ENCODE measurements at places on chromosomes 6 and 20.

GRCh38 chr6:152150196-152150595 is 342.7 kb downstream of the ESR1 start:
- DNase-seq: no peak

GRCh38 chr20:6241591-6241990 is 118.8 kb upstream of the FERMT1 start:
- DNase-seq: no peak

DNA sequence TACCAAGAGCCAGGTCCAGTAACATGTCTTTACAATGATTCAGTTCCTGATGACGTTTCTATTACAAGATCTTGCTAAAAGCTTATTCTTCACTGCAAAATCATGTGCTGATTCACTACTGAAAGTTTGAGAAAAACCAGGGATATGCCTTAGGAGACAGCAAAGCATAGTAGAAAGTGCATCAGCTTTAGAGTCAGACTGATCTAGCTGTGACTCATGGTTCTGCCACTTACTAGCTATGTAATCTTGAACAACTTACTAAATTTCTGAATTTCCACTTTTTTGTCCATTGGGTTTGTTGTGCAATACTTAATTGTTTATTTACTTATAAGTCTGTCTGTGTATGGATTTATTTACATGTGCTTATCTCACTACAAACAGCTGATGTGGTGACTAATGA is 198.5 kb upstream of the RSPO3 start:
- DNase-seq: no peak

GRCh38 chr20:62901891-62902290 is 24.4 kb downstream of the DIDO1 start:
- DNase-seq: peak; percentile 69

- DNase-seq: no peak
Observed at GRCh38 chr6:167207527-167207926, 49.7 kb upstream of the GPR31 start.

DNA sequence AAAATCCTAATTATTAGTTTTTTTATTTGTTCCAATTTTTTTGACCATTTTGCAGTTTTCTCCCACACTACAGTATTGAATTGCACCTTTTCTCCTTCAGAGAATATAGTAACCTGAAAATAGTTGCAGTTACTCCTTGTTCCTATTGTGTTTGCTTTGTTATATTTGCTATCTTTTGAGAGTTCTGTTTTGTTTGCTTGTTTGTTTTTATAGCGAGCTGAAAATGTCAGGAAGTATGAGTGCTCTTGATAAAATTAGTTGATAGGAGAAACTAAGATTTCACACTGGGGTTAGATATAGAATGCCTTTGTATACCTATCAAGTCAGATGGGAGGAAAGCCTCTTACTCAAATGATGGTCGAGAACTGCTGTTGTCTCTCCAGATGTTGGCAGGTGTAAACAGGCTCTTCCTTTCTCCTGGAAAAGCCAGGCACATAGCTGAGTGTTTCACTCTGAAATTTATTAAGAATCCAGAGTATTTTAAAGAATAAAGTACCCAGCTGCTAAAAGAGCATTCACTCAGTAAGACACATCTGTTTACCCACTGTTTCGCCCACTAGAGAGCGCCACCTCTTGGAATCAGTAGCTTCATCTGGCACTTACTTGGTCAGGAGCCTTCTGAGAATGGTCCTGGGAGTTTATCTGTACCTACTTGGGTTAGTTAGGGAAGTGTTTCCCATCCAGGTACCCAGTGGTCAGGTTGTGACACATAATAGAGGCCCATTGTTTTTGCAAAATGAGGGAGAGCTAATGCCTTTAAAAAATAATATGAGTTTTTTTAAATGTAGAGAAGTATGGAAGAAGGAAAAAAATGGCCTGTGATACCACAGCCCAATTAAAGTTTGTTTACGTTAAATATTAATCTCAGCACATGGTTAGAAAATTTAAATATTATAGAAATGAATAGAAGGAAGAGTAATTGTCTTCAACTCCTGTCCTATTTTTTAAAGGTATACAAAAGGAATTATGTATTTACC is 11.2 kb downstream of the NT5DC1 start:
- DNase-seq: no peak

GRCh38 chr6:168294901-168295300 is 24.7 kb downstream of the DACT2 start:
- DNase-seq: no peak

- DNase-seq: no peak
Observed at GRCh38 chr20:42276718-42277602, 658.8 kb upstream of the CHD6 start.

DNA sequence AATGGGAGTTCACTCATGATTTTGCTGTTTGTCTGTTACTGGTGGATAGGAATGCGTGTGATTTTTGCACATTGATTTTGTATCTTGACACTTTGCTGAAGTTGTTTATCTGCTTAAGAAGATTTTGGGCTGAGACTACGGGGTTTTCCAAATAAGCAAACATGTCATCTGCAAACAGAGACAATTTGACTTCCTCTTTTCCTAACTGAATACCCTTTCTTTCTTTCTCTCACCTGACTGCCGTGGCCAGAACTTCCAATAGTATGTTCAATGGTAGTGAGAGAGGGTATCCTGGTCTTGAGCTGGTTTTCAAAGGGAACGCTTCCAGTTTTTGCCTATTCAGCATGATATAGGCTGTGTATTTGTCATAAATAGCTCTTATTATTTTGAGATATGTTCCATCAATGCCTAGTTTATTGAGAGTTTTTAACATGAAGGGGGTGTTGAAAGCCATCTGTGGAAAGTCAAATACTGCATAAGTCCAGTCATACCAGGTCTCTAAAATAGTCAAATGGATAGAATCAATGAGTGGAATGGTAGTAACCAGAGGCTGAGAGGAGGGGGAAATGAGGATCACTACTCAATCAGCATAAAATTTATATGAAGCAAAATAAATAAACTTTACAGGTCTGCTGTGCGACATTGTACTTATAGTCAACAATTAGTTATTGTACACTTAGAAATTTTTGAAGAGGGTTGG is 610.4 kb upstream of the ADGRB3 start:
- no peak for DNase-seq

- DNase-seq: no peak
Observed at GRCh38 chr6:92404281-92404680, 1015.1 kb downstream of the EPHA7 start.

DNA sequence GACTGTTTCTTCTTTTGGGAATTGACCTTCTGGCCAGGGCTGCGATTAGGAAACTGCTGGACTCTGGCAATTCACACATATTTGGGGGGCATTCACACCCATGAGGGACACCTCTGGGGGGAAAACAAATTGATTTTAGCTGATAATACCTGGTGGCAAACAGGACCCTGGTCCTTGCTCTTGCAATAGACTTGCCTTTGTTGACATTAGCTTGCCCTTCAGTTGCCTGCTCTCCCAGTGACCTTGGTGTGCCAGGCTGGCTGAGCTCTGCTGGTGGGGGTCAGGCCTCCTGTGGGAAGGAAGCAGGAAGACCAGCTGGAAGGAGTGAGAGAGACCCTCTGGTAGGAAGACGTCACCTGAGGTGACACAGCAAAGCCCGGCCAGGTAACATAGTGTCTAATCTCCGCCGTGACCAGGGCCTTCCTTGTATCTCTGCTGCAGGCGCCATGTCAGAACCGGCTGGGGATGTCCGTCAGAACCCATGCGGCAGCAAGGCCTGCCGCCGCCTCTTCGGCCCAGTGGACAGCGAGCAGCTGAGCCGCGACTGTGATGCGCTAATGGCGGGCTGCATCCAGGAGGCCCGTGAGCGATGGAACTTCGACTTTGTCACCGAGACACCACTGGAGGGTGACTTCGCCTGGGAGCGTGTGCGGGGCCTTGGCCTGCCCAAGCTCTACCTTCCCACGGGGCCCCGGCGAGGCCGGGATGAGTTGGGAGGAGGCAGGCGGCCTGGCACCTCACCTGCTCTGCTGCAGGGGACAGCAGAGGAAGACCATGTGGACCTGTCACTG is 5.3 kb downstream of the CDKN1A start:
- no peak for DNase-seq

DNA sequence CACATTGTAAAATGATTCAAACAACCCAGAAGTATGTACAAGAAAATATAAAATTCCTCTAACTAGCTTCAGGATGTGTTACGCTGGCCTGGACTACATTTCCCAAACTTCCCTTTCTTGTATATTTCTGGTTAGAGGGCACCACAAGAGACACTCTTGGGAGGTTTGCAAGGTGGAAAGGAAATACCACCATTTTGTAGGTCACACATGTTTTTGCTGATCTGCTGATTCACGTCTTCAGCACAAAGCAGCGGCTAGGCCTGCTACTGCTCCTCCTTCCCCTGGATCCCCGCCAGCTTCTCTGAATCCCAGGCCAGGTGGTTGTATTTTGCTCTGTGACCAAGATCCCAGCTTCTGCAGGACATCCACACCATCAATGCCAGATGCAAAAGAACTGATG is 104.2 kb downstream of the AGPAT4 start:
- no peak for DNase-seq

DNA sequence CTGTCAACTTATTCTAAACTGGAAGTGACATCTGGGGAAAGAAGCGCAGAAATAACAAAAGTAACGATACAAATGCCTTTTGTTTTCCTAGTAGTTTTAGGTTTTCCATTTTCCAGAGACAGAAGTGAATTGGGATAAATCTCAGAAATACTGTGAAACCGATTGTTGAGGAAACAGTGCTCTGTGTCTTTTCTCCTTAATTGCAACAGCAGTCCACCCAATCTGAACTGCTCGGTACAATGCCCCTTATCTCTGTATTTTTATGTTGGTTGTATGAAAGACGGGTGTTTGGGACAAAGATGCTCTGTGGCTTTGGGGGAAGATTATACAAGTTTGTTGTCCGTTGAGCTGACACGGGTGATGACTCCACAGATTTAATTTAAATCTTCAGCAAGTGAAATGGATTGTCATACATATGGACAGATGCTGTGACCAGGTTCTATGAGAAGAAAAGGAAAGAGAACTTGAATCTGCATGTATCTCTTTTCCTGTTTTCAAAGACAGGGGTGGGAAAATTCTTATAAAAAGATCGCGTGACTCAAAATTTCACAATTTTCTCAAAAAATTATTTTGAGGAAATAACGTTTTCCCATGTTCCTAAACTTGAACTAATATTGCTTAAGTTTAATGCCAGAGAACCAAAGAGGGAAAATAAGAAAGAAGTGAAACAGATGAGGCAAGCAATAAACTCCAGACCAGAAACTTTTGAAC is 41.2 kb downstream of the SASH1 start:
- no peak for DNase-seq

- DNase-seq: no peak
Observed at GRCh38 chr6:20458027-20458894, 56.6 kb downstream of the E2F3 start.

DNA sequence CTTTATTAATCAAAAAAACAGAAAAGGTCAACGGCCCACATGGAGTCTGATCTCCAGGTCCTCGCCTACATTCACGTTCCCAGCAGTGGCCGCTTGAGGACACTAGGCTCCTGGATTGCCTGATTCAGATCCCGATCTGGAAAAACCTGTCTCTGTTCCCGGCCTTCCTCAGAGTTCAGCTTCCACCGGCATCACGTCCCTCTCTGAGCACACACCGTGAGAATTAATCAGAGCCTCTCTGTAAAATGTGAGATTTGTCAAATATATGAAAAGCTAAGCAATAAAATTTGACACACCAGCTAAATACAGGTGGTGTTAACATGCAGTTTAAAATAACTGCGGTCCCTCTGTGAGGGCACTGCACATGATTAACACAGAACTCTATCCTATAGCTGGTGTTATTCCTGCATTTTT is 122.8 kb upstream of the COL21A1 start:
- DNase-seq: peak; percentile 80

DNA sequence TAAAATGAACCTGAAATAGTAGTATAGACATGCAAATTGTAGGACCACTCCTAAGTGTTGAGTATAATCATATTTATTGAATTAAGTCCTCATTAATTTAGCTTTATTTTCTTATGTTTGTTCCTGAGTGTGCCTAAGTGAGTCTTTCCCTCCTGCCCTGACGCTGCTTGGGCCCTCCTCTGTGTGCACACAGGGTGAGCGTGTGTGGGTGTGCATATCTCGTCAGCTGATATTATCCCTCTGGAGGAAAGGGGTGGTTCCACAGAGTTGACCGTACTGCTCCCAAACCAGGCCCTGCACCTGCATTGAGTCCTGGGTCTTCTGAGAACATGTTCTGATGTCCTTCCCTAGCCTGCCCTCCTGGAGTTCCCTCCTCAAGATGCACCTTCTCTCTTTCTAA is 28.0 kb downstream of the TULP4 start:
- no peak for DNase-seq

DNA sequence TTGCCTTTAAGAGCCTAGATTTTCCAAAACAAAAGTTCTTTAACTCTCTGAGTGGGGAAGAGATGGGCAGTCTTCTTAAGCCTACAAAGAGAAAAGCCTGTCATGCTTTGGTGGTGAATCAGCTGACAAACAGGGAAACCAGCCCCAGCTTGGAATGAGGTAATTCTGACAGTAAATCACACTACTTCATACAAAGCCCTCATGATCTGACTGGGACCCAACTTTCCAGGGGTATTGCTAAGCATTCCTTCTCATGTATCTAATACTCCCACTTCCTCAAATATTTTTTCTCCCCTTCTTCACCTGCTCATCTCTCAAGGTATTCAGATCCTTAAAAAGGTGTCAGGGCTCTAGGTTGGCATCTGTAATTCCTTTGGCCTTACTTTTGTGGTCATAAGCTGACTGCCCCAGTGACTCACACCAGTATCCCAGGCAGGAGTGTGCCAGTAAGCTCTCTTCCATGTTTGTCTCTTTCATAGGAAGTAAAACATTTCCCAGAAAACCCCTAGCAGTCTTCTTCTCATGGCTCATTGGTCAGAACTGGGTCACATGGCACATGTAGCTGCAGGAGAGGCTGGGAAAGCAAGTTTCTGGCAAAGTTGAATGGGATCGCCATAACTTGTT is 15.0 kb upstream of the TBC1D22B start:
- DNase-seq: peak; percentile 85

GRCh38 chr6:38498085-38498484 is 141.6 kb downstream of the BTBD9 start:
- DNase-seq: no peak

DNA sequence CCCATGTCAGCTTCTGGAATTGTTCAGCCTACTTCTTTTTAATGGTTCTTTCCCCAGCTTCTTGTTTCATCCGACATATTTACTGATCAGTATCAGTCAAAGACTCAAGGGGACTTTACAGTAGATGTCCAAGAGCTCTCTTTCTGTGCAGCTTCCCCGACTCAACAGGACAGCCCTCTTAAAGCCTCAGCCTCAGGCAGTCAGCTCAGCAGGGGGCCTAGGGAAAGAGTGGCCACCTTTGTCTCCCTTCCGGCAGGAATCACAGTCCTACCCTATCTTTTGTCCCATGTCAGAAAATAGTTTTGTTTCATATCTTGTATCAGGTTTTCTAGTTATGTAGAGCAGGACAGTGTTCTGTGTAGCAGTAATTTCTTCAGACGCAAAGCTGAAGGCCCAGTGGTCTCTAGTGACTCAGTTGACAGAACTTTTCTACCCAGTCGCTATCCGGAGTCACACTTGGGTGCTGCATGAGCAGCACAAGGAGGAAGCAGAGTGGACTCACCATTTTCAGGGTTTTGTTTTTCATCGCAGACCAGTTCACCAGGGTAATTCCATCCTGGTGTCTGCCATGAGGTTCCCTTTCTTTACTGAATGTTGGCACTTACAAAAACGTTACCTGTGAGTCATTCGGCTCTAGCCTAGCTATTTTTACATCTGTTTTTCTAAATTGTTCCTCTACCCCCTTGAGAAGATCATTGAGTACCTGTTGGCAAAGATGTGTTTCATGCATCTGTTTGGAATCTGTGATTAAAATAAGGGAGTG is 47.7 kb downstream of the SPATA2 start:
- no peak for DNase-seq

GRCh38 chr6:56528412-56528841 is 114.3 kb downstream of the DST start:
- DNase-seq: no peak

Data from RWPE2 (cell line).